ENCODE measurements at places on chromosomes 1 and 21.

GRCh38 chr1:180586671-180587155 lies 27.9 kb downstream of the OVAAL start:
- DNase-seq: peak; percentile 100

DNA sequence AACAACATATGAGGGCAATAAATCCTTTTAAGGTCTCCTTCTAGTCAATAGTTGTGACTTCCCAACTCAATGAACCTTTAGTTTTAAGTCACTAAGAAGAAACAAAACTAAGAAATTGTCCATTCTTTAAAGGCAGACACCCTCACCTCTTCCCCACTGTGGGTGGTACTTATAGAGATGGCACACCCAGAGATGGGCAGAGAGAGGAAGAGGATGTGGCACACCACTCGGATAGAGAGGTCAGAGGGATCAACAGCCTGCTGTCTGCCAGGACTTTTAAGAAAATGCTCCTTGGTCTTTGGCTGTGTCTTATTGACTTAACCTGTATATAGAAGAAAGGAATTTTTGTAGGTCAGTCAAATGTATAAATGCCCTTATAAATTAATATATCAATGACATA lies 45.1 kb downstream of the FASLG start:
- no peak for DNase-seq

- no peak for DNase-seq
These were observed 26.8 kb upstream of the GUCA2A start for GRCh38 chr1:42191319-42191718.

DNA sequence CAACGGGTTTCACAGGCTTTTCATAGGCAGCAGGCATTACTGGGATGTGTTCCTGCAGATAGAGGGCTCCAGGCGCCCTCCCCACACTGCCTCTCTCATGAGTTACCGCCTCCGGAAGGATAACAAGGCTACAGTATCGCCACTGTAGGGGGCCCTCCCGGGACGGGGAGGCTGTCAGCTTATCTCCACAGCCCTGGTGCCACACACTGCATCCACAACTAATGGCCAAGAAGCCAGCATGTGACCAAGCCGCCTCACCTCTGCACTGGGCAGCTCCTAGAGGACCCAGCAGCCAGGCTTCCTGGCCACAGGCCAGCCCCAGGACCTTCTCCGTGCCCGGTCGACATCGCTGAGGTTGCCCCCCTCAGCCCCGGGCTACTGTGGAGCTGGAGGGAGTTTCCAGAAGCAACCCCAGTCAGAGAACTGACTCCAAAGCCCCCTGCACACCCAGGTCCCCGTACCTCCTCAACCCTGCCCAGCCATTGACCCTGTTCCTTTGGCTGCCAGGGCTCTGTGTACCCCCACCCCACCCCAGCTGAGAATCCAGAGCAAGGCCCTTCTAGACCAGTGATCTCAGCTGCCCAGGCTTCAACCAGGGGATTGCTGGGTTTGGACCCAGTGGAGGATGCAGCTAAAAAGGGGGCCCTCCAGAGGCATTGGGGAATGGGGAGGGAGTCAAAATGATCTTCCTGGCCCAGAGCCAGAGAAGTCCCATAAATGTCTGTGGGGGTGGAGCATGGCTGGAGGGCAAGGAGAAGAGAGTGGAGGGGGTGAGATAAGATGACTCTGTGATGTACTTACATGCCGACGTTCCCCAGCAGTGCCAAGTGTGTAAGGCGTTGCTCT lies 45.0 kb downstream of the NEK2 start:
- no peak for DNase-seq

DNA sequence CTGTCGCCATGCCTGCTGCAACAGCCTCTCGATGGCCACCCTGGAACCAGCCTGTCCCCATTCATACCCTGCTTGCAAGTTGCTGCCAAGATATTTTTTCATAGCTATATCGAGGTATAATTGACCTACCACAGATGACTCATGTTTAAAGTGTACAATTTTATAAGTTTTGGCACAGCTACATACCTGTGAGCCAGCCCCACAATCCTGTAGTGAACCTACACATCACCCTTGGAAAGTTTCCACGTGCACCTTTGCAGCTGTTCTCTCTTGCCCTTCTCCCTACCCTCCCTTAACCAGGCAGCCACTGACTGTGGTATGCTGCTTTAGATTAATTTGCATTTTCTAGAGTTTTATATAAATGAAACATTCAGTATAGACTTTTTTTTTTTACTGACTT lies 23.0 kb upstream of the KCNJ6 start:
- DNase-seq: no peak

GRCh38 chr1:51684776-51685175 lies 67.9 kb downstream of the OSBPL9 start:
- DNase-seq: no peak

DNA sequence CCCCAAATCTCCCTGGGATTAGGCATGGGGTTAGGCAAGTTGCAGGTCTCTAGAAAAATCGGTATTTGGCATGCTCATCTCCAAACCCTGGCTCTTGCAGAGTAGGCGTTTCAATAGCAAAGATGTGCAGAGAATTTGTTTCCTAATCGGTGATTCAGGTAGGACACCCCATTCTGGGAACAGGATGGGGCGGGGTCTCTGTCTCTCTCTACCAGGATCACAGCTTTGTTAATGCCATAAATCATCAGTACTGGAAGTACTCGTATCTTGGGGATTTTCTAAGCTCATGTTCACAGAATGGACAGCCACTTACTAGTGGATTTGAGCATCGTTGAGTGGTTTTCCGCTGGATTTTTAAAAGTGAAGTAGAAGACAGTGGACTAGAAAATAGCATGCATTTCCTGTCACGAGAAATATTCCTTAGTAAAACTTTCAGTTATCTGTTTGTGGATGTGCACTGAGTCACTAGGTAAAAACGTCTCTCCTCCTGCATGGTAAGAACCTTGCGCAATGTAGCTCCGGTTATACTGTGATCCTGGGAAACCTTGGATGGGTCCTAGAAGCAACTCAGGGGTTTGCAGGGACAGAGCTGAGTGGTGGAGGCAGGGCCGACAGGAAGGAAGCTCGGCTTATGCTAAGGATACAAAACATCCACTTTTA lies 5.1 kb downstream of the TMEM51 start:
- no peak for DNase-seq

DNA sequence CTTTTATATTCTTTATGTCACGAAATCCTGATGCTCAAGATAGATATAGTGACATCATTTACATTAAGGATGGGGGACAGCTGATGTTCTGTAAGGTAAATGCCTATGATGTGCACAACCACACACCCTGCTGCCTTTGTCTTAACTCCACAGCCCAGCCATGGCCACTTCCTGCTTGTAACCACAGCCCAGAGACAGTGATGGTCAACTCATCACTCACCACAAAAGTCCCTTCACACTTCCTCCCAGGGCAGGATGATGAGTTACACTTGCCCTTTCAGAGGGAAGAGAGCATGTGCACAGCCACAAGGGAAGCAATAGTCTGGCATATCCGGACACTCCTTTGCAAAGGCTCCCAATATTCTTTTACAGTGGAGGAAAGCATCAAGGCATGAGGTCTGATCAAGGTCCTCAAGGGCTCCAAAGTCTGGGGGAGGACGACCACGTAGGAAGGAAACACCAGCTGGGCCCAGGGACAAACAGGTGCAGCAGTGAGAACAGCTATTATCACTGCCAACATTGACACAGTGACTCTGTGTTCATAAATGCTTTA lies 53.8 kb downstream of the PLPP3 start:
- DNase-seq: no peak

DNA sequence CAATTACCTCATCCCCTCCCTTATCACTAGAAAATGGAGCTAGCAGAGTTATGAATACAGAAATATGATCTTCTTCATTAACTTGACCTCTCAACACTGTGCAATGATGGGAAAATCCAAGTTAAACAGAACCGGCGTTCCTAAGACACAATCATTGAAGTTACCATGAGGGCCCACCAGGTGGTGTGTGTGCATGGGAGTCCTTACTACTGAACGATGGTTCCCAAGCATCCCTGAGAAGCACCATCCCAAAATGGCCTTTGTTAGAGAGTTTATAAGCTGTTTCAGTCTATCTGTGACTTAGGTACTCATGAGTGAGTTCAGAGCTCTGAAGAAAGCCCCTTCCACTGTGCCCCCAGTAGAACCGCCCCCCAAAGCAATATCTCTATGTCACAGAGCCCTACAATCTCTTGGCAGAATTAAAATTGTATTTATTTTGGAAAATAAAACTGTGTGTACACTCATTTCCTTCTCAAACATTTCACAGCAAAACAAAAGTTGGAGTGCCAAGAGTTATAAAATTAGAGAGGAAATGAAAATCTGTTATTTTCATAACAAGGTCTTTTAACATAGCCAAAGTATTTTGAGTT lies 56.8 kb downstream of the PLD5 start:
- no peak for DNase-seq

- DNase-seq: no peak
These were observed 651.6 kb downstream of the NPHP4 start for GRCh38 chr1:5340560-5341130.

GRCh38 chr1:17581389-17582123 lies 42.1 kb downstream of the ARHGEF10L start:
- no peak for DNase-seq

- DNase-seq: peak; percentile 80
These were observed 928 bp downstream of the TLCD4 start for GRCh38 chr1:95118067-95118499.

DNA sequence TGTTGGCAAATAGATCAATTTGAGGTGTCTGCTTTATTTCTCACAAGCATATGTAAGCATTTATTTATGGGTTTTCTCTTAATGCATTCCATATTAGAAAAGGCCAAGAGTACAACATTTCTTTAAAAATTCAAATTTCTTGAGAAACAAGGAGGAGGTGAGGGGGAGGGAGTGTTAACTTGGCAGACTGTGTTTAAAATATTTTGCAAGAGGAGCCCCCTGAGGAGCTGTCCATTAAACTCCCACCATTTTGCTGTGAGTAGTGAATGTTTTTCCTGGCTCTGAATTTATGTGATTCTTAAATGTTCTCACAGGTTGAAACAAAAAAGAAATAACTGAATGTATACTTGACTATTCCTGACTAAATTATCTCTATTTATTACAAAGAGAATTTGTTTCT lies 363.8 kb downstream of the PTPRC start:
- no peak for DNase-seq

GRCh38 chr1:162303004-162303344 lies 73.7 kb downstream of the SPATA46 start:
- DNase-seq: no peak

- DNase-seq: no peak
These were observed 3.9 kb downstream of the KRTAP19-8 start for GRCh38 chr21:31034378-31034777.

DNA sequence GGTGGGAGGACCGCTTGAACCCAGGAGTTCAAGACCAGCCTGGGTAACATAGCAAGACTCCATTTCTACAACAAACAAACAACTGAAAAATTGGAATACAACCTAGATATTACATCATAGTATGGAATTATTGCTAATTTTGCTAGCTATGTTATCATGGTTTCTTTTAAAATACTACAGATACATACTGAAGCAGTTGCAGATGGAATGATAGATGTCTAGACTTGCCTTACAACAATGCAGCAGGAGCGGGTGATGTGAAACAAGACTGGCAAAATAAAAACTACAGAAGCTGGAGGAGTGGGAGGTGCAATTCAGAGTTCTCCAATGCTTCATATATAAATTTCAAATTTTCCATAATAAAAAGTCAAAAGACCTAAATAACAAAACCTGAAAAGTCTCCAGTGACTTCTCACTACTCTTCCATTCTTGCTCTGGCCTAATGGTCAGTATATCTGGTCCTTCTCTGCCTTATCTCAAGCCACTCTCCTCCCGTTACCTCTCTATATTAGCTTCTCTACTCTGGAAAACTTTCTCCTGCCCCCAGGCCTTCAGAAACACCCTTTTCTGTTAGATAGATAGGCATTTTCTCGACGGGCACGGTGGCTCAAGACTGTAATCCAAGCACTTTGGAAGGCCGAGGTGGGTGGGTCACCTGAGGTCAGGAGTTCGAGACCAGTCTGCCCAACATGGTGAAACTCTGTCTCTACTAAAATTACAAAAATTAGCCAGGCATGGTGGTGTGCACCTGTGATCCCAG lies 28.5 kb upstream of the TMEM200B start:
- no peak for DNase-seq

- no peak for DNase-seq
These were observed 55.8 kb downstream of the CHD5 start for GRCh38 chr1:6124341-6124740.

DNA sequence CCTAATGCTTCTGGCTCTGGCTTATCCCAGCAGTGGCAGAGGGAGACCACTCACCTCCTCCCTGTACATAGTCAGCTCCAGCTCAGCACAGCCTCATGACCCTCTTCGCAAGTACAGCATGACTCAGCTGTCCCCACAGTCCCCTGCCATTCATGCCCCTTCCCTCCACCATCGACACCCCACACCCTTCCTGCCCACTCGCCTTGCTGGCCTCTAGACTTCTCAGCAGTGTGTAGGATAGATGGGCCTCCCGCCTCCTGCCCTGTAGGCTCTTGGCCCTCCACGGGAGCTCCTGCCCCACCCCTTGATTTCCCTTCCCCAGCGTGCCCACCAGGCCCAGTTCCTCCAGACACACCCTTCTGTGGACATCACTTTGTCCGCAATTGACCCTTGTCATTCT lies 9.8 kb downstream of the NPR1 start:
- no peak for DNase-seq

DNA sequence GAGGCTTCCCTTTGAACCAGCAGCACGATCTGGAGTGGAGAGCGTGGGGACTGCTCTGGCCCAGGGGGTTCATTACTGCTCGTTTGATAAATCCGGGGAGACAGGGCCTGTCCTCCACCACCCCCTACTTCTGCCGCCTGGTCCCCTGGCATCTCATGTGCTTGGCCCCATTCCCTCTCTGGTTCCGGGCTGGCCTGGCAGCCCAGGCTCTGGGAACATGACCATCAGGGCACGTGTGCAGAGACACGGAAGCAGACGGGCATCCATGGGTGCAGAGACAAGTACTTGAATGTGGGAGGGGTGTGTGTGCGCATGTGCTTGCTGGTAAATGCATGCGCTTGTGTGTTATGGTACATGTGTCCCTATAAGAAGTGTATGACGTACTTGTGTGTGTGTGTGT lies 75.5 kb downstream of the KIRREL1 start:
- no peak for DNase-seq

GRCh38 chr21:45920824-45921600 lies 60.6 kb upstream of the COL6A1 start:
- DNase-seq: no peak

DNA sequence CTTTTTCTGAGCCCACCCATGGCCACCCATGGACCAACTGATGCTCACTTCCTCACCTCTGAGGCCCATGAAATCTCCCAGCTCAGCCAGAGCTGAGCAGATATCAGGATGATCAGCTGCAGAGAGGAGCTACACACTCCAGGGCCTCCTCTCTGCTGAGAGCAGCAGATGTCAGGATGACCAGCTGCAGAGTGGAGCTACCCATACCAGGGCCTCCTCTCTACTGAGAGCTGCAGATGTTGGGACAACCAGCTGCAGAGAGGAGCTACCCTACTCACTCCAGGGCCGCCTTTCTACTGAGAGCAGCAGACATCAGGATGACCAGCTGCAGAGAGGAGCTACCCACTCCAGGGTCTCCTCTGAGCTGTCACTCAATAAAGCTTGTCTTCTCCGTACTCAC lies 71.4 kb upstream of the LPGAT1 start:
- no peak for DNase-seq

GRCh38 chr1:184822267-184822666 lies 67.6 kb upstream of the EDEM3 start:
- DNase-seq: no peak

Measured in DMS79 treated with DMSO at 0.1 percent for 48 hours (cell line).